HuH-7 (cell line): ENCODE measurements at places on chromosomes 7 and 10.

GRCh38 chr10:106540645-106541044, 623.9 kb downstream of the SORCS1 start:
- DNase-seq = no peak

GRCh38 chr10:131431533-131431932, 120.0 kb upstream of the TCERG1L start:
- no peak for DNase-seq

DNA sequence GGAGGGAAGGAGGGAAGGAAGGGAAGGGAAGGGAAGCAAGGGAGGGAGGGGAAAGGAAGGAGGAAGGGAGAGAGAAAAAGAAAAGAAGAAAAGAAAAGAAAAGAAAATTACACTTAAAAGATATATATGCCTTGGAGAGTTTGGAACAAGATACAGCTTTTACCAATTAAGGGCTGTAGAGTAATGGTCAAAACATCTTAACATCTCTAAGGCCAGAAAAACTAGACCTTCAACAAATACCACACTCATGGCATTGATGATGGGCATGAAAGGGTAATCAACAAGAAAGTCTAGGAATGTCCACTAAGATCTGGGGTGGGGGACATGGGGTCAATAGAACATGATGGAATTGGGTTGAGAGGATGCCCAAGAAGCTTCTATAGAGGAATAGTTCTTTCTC, 74.5 kb downstream of the CREB3L2 start:
- DNase-seq = no peak

GRCh38 chr10:20677340-20677739, 219.8 kb downstream of the NEBL start:
- DNase-seq = no peak

DNA sequence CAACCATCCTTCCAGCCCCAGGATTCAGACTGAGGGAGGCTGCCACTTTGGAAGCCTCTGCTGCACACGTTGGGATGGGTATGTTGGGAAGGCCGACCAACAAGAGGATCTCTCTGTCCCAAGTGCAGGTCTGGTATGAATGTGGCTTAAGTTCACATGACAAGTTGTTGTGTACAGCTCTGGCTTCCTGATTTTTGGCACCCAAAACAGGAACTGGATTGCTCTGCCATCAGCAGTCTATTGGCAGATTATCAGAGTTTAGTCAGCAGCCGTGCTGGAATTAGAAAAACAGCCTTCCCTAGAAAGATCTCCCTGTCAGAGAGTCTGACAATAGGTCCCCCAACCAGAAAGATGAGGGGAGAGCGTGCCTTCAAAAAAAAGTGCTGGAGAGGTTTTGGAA, 66.9 kb downstream of the GOLGA7B start:
- DNase-seq = no peak

DNA sequence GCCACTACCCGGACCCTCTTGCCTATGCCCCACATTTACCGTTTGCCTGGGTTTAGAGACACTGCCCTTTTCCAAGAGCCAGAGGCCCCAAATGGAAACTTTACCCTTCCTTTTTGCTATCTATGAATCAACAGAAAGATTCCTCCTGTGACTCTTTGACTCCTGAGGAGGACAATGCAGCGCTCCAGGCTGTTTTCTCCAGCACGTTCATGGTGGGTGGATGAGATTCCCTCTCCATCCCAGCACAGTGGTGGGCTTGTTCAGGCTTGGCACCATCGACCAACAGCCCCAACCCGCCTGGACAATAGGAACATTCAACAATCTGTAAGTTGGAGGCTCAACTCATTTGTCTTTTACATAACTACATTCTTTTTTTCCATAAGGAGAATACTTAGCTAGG, 55.9 kb downstream of the DLD start:
- DNase-seq = no peak

GRCh38 chr10:81306971-81307782, 567.8 kb upstream of the NRG3 start:
- DNase-seq = no peak

DNA sequence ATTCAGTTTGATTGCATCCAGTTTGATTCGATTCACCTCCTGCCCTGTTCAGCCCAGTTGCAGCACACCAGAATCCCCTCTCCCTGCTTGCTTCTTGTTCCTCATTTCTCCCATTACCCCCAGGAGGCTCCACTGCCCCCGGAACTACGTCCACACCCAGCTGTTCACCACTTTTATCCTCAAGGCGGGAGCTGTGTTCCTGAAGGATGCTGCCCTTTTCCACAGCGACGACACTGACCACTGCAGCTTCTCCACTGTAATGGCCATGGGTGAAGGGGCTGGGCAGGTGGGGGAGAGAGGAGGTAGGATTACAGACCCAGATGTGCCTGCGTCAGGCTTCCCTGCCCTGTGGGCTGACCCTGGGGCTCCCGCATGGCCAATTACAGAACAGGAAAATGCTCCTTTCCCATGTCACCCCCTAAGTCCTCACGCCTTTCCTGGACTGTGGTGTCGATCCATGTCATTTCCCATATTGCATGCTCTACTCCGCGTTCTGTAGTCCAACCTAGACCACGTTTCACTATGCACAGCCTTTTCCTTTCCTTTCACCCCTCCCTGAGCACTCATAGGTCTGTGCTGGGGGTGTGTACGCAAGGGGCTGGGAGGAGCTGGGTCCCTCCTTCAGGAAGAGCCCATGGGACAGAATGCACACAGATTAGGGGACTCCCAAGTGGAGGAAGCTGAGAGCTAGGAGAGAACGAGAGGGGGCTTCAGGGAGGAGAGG, 8.2 kb downstream of the GHRHR start:
- no peak for DNase-seq

DNA sequence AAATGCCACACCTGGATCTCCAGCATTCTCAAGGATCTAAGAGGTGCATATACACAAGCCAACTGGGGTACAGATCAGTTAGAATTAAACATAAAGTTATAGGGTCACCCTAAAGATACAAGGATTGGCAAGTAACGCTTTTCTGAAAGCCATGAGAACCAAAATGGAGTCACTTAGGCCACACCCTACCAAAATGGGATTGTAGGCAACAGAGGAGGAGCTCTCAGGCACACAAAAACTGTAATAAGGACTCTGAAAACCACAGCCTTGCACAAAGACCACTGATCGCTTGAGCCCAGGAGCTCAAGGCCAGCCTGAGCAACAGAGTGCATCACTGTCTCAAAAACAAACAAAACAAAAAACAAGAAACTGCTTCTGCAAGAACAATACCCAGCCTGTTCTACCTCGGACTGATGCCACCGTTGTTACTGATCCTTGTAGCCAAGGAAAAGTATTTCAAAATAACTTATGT, 35.5 kb downstream of the SVOPL start:
- DNase-seq = no peak

- no peak for DNase-seq
Measured at GRCh38 chr10:72079356-72079755, 9.0 kb downstream of the SPOCK2 start.

DNA sequence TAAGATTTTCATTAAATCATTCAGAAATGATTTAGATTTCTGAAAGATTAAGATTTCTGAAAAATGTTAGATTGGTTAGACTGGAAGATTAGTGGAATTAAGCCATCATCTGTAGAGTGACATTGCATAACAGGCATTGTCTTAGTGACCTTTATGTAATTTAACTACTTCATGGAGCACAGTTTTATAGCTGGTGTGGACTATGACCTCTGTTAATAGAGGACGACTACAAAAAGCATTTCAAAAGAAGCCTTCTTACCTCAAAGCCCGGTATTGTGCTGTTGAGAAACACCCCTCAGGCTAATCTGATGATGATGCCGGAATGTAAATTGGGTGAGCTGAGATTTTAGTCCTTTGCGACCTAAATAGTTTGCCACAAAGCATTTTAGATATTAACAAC, 55.6 kb downstream of the GALNT11 start:
- peak; percentile 56 for DNase-seq

- DNase-seq = no peak
Measured at GRCh38 chr7:137590756-137591305, 247.3 kb upstream of the PTN start.

DNA sequence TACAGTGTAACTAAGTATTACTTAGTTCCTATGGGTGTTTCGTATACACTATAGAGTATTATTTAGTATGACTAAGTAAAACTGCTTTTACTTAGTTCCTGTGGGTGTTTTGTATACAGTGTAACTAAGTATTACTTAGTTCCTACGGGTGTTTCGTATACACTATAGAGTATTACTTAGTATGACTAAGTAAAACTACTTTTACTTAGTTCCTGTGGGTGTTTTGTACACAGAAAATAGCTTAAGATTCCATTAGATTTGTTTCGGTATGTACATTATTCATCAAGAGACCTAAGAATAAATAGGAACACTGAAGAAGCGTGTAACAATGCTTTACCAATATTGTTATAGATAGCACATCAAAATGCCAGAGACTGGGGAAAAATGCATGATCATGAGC, 25.0 kb downstream of the IGF2BP3 start:
- DNase-seq = no peak

- DNase-seq = no peak
Measured at GRCh38 chr7:987909-988308, 4.9 kb downstream of the CYP2W1 start.

DNA sequence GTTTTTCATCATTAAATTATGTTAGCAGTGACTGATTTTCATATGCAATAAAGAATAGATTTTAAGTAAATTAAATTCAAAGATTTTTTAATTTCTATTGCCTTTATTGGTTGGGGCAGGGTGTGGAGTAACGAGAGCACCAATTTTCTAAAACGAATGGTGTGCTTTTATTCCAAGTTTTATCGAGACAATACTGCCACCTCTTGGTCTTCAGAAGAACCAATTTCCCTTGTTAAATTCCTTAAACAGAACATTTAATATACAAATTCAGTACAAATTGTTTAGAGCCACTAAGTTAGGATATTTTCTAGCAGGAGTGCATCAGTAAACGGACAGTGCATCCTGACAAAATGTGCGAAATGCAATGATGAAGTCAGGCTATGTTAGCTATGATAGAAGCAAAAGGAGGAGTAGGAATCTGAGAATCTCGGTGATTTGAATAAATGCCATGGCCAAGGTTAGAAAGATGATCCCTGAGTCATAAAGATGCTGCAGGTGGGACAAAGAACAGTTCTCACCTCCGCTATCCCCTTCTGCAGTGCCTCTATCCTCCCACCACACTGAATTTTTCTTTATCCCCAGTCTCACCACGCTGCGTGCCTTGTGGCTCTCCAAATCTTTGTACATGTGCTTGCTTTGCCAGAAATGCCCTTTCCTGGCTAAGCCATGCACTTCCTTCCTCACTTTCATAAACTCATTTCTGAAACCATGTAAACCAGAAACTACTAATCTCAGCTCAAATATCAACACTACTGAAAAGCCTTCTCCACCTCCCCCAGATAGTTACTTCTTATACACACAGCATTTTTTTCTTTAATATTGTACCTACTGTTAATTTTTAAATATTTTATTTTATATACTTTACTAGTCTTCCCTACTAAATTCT, 31.9 kb upstream of the AGBL3 start:
- DNase-seq = peak; percentile 13

DNA sequence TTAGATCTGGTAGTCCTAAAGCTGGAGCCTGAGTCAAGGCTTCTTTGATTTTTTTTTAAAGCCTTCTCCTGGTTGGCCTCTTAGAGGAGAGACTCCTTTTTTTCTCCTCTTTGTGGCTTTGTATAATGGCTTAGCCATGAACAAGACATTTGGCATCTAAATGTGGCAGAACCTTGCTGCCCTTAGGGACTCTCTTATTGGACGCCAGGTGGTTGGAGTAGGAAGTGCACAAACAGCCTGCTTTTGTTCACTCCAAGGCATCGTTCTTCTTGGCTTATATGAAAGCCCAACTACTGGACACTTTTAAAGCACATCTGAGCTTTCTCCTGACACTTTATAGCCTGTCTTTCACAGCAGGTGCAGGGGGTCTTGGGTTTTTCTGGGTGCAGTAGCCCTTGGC, 25.0 kb downstream of the ZPBP start:
- DNase-seq = no peak

DNA sequence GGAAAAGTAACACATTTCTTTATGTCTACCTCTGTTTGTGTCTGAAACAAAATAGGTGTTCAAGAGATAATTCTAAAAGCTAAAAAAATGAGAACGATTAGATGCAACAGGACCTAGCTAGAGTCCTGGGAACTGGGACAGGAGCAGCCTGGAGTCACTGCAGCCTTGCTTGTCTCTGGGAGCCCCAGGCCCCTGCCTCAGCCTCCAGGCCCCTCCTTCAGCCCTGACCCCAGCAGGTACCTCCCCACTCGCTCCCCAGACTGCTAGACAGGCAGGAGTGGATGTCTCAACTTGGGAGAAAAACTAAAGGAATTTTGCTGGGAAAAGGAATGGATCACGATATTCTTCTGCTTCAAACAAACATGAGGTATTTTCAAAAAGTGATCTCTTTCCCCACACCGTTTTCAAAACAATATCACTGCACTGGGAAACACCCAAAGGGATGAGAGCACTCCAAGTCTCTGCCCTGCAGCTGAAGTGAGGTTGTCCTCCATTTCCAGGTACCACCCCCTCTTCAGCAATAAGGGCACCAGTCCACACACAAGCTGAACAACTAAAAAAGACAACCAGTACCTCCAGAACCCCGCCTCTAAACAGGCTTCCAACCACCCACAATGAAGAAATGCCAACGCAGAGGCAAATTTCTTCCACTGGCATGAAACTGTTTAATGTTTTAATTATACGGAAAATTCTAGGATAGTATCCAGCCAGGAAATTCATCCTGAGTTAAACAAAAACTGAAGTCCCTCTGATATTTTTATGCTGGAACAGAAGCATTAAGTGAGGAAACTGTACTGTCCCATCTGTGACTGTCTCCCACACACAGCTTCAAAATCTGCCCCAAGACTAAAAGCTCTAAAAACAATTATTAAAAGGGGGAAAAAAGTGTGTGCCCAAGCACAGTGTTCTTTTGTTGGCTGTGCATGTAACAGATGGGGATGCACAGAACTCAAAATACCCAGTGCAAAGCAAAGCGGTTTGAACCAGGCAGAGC, 47.2 kb downstream of the XPNPEP1 start:
- DNase-seq = no peak

- DNase-seq = no peak
Measured at GRCh38 chr7:35729061-35729783, 34.3 kb upstream of the HERPUD2 start.

- no peak for DNase-seq
Measured at GRCh38 chr7:43872406-43873110, 3.2 kb upstream of the MRPS24 start.
